ENCODE measurements at places on chromosomes 1 and 21.

DNA sequence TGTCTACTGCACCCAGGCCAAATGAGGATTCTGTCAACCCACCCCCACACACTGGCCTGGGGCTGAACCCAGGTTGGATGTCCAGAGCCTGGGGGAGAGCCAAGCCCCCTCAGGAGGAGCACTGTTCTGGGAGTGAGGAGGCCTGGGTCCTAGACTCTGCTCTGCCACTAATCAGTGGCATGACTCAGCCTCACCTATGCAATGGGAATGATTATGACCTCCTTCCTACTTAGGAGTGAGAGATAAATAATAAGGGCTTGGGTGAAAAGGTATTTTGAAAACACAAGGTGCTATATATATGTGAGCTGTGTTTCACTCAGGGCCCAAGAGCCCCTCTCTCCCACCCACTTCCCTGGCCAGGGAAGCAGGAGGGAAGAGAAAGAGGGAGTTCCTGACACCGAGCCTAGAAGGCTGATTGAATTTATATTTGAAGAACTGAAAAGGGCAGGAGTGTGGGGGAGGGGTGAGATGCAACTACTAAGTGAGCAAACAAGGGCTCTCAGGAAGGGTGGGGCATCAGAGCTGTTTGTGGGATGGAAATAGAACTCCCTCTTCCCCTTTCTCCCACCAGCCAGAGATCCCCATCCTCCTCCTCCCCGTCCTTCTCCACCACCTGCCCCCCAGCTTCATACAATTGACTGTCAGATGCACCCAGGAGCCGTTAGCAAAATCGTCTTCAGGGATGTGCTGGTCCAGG, 8.2 kb downstream of the IGSF9 start:
- peak; percentile 55 for DNase-seq

DNA sequence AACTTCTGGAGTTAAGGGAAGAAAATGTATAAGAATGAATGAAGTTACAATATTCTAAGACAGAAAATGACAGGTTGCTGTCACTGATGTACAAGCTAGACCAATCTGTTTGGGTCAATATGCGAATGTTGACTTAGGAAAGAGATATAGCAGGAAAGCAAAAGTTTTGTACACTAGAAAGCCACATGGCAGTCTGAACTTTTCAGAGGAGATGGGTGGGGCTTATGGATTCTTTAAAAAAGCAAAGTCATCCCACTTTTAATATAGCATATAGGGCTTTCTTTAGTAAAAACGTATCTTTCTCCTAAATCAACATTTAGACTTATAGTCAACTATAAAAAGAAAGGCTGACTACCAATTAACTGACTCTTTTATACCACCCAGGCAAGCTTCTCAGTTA, 381.2 kb downstream of the PTPRC start:
- no peak for DNase-seq

GRCh38 chr1:164240081-164240480, 318.9 kb upstream of the PBX1 start:
- DNase-seq, result no peak

GRCh38 chr1:100876291-100876690, 18.4 kb downstream of the EXTL2 start:
- no peak for DNase-seq

GRCh38 chr1:12798911-12799310, 7.7 kb downstream of the PRAMEF1 start:
- no peak for DNase-seq

DNA sequence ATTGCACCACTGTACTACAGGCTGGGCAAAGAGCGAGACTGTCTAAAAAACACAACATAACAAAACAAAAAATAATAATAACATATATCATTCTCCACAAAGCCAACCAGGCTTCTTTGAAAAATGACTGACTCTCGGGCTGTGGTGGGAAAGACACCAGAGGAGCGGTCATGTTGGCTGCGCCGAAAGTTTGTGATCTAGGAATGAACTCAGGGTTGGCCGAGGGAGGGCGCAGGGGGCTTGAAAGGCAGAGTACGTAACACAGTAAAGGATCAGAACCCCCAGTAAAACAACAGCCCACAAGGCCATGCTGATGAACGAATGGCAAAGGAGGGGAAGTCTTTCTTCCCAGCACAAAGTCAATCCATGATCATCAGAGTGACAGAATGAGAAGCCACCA, 4.7 kb downstream of the SLC35E2B start:
- no peak for DNase-seq

- DNase-seq, result peak; percentile 39
Measured at GRCh38 chr21:43916691-43917514, 51.9 kb downstream of the AGPAT3 start.

- DNase-seq, result no peak
Measured at GRCh38 chr1:20936216-20936615, 149.1 kb upstream of the HP1BP3 start.

- no peak for DNase-seq
Measured at GRCh38 chr1:241773991-241774390, 74.0 kb upstream of the EXO1 start.

GRCh38 chr1:38186566-38186965, 140.0 kb upstream of the POU3F1 start:
- DNase-seq, result peak; percentile 35

DNA sequence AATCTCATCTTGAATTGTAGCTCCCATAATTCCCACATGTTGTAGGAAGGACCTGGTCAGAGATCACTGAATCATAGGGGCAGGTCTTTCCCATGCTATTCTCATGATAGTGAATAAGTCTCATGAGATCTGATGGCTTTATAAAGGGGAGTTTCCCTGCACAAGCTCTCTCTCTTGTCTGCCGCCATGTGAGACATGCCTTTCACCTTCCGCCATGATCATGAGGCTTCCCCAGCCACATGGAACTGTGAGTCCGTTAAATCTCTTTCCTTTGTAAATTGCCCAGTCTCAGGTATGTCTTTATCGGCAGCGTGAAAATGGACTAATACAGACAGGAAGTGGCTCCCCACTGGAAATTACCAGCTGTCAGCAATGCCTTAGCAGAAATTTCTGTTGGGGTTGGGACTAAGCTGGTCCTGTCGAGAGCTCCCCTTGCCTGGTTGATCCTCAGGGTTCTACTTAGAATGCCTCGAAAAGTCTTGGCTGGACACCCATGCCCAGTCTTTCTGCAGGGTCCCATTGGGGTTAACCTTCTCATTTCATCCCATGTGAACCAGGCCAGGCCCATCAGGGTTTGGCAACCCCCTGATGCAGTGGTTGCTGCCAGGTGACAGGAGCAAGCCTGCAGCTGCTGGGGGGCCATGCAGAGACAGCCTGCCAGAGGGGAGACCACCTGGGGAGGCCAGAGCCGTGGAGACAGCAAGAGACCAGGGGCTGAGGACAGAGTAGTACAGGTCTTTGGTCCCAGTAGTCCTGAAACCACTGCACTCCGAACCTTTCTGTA, 2.8 kb upstream of the ABCG1 start:
- DNase-seq, result no peak

DNA sequence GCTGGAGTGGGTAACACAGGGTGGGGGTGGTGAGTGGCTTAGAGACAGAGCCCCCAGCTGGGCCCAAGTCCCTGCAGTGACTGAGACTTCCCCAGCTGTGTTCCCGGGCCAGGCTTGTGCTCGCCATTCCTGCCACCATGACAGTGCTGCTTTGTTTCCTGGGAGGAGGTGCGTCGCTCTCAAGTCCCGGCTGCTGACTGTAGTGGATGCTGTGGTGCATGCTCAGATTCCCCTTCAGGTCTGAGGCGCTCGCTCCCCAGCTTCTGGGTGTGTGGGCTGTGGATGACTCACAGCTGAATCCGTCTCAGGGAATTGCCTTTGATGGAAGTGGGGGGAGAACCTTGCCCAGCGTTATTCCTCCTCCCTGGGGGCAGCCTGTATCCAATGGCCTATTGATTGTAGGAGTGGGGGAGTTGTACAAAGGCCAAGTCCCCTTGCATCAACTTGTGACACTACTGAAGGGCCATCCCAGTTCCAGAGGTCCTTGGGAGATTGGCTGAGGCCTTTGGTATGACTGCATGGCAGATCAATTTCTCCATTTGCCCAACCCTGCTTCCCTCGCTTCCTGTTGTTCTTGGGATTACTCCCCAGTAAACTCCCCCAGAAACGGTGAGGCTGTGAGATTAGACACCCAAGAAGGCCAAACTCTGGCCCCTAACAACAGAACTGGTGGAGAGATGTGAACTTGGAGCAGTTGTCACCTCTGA, 17.8 kb upstream of the POU3F1 start:
- DNase-seq, result no peak

DNA sequence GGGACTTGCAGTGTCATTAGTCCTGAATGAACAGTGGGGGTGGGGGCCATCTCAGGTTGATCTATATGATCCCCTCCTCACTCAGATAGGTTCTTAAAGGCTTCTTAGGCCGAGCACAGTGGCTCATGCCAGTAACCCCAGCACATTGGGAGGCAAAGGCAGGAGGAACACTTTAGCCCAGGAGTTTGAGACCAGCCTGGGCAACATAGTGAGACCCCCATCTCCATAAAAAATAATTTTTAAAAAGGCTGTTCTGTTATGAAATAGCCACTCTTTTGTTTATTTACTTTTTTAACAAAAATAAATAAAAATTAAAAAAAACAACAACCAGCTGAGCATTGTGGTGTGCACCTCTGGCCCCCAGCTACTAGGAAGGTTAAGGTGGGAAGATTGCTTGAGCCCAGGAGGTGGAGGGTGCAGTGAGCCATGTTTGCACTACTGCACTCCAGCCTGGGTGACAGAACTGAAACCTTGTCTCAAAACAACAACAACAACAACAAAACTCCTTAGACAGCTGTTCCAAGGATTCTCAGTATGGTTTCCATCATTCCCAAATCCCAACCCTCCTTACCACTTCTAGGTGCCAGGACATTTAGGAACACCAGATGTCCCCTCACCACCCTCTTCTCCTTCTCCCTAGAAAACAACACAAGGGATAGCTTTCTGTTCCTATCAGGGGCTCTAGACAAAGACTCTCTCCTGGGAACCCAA, 2.0 kb upstream of the TRAPPC3 start:
- DNase-seq, result no peak

- DNase-seq, result no peak
Measured at GRCh38 chr1:179775009-179775408, 31.9 kb downstream of the FAM163A start.

- no peak for DNase-seq
Measured at GRCh38 chr1:5585256-5585655, 407.0 kb downstream of the NPHP4 start.

- DNase-seq, result no peak
Measured at GRCh38 chr21:17783481-17784179, 35.5 kb downstream of the C21orf91 start.

- DNase-seq, result no peak
Measured at GRCh38 chr1:173507205-173507846, 30.2 kb downstream of the PRDX6 start.

- no peak for DNase-seq
Measured at GRCh38 chr1:203065986-203066385, 19.8 kb downstream of the MYOG start.

GRCh38 chr1:14064649-14065442, 364.9 kb downstream of the PRDM2 start:
- DNase-seq, result no peak

GRCh38 chr1:205570173-205570501, 61.7 kb downstream of the ELK4 start:
- DNase-seq, result no peak

- no peak for DNase-seq
Measured at GRCh38 chr21:42271065-42271464, 44.1 kb downstream of the TFF3 start.

- DNase-seq, result peak; percentile 78
Measured at GRCh38 chr1:181166377-181167196, 78.1 kb downstream of the IER5 start.

GRCh38 chr1:93659822-93660503, 21.7 kb downstream of the BCAR3 start:
- DNase-seq, result no peak

- no peak for DNase-seq
Measured at GRCh38 chr1:91546876-91547275, 46.2 kb downstream of the CDC7 start.

- peak; percentile 68 for DNase-seq
Measured at GRCh38 chr1:155061381-155062150, 2.0 kb upstream of the EFNA4 start.

DNA sequence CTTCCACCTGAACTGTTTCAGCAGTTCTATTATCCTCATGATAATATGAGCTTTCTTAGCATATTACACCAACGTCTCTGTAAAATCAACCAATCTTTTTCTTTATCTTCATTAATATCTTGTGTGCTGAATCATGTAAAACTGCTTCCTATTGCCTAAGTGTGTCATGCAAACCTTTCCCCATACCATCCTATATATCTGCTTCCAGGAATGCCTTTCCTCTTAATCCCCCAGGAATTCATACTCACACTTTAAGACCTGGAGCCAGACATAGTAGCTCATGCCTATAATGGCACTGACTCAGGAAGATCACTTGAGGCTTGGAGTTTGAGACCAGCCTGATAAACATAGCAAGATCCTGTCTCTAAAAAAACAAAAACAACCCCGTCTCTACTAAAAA, 183.9 kb downstream of the NRIP1 start:
- DNase-seq, result no peak

- DNase-seq, result peak; percentile 44
Measured at GRCh38 chr1:226044514-226045101, 17.9 kb upstream of the H3-3A start.

DNA sequence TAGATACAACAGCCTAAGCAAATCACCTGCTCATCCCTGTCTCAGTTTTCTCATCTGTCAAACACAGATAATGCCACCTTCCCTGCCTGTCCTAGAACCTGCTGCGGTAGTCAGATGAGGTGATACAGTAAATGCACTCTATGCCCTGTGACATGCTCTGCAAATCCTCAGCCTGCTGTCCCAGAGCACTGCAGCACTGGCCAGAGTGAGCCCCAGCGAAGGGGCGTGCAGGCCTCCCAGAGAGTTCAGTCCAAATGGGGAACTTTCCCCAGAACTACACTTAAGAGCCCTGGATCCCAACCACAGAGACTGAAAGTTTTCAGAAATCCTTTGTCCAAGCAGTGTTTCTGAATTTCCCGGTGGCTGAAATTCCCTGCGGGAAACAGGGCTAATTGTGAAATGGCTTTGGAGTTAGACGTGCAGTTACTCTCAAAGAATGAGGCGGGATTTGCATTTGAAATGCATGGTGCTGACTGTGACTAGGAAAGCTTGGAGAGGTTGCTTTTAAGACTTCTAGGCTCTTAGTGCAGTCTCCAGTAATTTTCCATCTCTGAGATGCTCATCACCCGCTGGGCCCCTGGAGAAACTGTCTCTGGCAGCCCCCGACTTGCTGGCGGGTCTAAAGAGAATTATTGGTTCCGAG, 206.5 kb upstream of the AJAP1 start:
- DNase-seq, result no peak

- no peak for DNase-seq
Measured at GRCh38 chr1:145962157-145963102, 1.9 kb downstream of the ANKRD34A start.

DNA sequence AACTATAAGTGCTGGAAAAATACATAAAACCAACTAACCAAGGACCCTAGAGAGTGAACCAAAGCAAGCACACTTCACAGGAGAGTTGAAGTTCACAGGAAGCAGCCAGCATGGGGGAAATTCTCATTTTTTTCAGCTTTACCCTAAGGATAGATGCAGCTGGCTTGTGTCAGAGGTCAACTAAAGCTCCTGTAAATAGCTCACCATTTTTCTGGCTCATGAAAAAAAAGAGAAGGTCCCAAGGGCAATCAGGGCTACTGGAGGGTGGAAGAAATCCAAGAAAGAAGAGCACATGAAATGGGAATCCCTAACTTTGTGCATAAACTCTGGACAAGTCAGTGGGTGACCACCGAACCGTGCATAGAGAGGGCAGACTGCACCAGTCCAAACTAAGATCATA, 58.3 kb downstream of the KCNJ15 start:
- DNase-seq, result no peak

All from inflammatory macrophage treated with lipopolysaccharide for 4 hours (primary cell).